NCI-H446 (cell line): ENCODE measurements at places on chromosomes 5 and 9.

DNA sequence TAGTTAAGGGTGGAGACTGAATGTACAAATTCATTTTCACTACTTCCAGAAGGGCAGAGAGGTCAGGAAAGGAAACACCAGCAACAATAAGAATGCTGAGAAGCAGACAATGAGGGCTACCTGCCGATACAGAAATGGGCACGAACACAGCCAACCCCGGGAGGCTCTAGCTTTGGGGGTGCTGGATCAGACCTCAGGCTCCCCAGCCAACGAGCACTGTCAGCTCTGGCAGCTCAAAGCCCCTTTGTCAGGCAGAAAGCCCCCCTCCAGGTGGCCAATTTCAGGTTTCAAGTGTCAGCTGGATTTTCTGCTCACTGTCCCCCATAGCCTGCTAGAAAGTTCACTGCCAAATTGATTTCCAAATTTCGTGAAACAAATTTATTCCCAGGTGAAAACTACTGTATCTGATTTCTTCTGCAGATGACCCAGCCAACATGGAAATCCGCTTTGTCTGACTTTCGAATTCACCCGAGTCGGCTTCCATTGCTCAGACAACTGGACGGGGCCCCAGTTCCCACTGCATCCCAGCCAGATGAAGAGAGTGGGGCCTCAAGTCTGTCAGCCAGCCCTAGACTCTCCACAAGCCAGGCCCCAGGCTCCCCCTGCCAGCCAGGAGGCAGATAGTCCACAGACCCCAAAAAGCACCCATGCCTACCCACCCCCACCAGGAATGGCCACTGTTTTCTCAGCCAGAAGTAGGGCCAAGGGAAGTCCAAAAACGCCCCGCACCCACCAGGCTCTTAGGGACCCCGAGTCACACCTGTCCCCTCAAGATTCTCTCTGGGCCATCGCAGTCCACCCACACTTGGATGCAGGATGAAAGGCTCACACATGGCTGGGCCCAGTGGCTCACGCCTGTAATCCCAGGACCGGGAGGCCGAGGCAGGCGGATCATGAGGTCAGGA, 96.5 kb upstream of the PHYKPL start:
- no peak for DNase-seq

- DNase-seq, result no peak
Measured at GRCh38 chr9:104009826-104010225, 84.3 kb upstream of the SMC2 start.

DNA sequence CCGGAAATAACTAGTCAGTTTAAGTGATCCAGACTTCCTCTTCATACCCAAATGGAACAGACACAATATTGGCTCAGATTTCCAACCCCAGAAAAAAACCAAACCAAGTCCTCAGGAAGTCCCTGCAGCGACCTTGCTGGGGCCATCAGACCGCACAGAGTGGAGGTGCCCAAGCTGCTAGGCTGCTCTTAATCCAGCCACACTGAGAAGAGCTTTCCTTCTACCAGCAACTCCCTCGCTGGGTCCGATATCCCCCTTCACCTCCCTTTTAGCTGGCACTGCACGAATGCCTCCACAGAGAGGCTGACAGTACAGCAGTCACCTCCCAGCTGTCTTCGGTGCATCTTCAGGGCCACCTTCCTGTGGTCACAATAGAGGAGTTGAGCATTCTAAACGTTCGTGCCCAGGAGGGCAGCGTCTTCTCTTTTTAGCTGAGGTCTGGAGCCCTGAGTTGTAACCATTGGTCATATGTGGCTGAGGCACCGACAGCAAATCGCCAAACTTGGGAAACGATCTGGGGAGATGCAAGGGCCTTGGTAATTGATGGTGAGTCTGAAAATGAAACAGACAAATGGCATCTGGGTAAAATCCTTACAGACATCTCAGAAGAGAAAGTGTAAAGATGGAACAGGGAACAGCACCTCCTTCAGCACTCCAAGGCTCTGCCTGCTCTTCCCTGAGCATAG, 5.7 kb downstream of the NAIF1 start:
- no peak for DNase-seq

DNA sequence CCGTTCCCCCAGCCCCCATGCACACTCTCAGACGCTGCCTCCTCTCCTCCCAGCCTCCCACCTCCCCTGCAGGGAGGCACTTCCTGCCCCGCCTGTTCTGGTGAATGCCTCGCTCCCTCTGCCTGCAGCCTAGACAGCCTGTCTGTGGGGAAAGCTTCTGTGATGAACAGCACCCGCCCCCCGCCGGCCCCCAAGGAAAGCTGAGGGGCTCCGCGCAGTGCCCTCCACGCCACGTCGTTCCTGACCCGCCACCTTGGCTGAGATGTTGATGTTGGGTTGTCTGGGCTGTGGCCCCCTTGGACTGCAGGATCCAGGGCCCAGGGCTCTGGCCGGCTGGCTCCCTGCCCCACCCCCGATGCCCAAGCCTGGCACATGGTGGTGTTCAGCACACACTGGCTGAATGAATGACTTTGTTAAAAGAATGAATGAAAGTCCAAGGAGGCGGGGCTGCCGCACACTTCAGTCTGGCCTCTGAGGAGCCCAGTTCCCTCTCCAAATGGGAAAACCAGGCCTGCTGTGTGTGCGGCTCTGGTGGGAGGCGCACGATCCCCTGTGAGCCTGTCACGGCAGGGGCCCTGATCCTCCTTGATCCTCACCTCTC, 2.1 kb upstream of the MYMK start:
- no peak for DNase-seq

- DNase-seq, result no peak
Measured at GRCh38 chr5:31197183-31197582, 3.7 kb downstream of the CDH6 start.

DNA sequence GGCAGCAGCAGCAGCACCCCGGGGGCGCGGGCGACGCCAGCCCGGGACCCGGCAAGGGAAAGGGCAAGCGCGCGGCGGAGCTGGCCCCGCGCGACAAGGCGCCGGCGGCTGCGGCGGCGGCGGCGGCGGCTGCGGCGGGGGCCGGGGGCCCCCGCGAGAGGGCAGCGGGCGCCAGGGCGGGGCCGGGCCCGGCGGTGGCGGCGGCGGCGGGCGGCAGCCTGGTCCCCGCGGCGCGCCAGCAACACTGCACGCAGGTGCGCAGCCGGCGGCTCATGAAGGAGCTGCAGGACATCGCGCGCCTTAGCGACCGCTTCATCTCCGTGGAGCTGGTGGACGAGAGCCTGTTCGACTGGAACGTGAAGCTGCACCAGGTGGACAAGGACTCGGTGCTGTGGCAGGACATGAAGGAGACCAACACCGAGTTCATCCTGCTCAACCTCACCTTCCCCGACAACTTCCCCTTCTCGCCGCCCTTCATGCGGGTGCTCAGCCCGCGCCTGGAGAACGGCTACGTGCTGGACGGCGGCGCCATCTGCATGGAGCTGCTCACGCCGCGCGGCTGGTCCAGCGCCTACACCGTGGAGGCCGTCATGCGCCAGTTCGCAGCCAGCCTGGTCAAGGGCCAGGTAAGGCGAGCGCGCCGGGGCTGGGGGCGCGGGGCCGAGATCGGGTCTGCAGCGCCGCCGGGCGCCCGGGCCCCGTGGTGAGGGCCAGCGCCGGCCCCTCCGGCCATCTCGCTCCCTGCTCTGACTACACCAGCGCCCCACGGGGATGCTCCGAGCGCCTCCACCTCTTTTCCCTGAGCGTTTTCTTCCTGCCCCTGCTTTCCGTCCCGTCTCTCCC, at the start of gene UBE2QL1:
Gene UBE2QL1 (plus strand): TSS at position 238 of the 843 bp plus-strand sequence. CDS start 35 bp downstream, at position 273.
- DNase-seq, result no peak

DNA sequence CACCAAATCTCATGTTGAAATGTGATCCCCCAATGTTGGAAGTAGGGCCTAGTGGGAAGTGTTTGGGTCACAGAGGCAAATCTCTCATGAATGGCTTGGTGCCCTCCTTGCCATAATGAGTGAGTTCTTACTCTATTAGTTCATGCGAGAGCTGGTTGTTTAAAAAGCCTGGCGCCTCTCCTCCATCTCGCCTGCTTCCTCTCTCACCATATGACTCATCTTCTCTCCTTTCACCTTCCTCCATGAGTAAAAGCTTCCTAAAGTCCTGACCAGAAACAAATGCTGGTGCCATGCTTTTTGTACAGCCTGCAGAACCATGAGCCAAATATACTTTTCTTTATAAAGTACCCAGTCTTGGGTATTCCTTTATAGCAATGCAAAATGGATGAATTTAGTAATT, 20.9 kb upstream of the ARHGAP26 start:
- DNase-seq, result no peak

GRCh38 chr9:93127395-93127911, 6.6 kb downstream of the NINJ1 start:
- DNase-seq, result no peak

- DNase-seq, result no peak
Measured at GRCh38 chr5:52896534-52897237, 92.5 kb upstream of the ITGA2 start.

- peak; percentile 10 for DNase-seq
Measured at GRCh38 chr9:119284118-119284517, 85.1 kb downstream of the BRINP1 start.

- no peak for DNase-seq
Measured at GRCh38 chr5:56088967-56089829, 94.4 kb upstream of the IL6ST start.

GRCh38 chr9:93686880-93687236, 110.5 kb downstream of the PHF2 start:
- DNase-seq, result no peak

GRCh38 chr9:16575142-16575985, 295.1 kb downstream of the BNC2 start:
- DNase-seq, result no peak

DNA sequence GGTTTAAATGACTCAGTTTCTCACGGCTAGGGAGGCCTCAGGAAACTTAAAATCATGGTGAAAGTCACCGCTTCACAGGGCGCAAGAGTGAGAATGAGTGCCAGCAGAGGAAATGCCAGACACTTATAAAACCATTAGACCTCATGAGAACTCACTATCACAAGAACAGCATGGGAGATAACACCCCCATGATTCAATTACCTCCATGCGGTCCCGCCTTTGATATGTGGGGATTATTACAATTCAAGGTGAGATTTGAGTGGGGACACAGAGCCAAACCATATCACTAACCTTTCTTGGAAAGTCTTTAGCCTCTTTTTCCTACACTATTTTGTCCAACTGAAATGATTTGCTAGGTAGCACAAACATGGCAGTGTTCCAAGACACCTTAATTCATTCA, 533.9 kb upstream of the NUDT12 start:
- DNase-seq, result no peak

DNA sequence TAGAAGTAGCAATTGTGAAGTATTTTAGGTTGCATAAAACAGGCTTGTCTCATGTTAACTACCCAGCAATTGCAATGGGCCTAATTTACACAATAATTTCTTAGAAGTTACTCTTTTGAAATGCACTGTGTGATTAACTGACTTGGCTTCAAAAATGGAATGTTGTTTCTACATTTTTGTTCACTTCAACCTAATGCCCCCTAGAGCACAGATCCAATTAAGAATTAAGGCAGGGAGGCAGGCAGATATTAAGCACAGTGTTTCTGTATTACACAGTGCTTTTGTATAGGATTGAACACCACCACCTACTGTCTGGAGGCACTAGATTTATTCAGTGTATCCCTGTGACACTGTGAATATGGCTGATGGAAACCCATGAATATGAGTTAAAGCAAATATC, 302.1 kb downstream of the FBXL17 start:
- DNase-seq, result no peak

GRCh38 chr5:82735160-82735789, 341.9 kb downstream of the TMEM167A start:
- no peak for DNase-seq

GRCh38 chr5:44536650-44537260, 147.5 kb upstream of the FGF10 start:
- peak; percentile 35 for DNase-seq

GRCh38 chr5:142915813-142916424, 145.7 kb downstream of the ARHGAP26 start:
- peak; percentile 17 for DNase-seq

DNA sequence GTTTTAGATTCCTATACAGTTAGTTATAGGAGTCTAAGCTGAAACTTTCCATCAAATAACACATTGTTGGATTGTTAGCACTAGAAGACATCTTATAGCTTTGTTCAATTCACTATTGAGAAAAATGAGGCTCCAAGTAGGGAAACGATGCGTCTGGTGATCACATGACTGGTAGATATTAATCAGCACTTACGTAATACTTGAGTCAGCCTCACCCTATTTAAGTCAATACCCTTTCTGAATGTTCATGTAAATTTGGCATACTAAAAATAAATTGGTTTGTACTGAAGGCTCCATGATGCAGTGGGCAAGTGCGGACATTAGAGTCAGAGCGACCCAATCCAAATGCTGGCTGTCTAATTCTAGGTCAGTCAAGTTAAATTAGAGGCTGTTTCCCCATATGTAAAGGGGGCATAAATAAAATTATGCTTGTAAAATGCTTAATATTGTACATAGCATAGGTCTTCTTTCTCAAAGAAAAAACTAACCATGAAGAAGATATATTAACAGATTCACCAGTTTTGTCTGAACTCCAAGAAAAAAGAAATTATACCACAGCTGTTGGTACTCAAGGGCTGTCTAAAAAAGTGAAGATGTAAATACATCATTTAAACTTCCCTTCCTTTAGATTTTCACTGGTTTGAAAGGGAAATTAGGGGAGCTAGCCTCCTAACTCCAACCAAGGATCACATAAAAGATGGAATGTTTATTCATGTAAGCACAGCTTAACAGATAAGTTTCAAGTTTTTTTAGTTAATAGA, 406.6 kb upstream of the TLE4 start:
- DNase-seq, result no peak

GRCh38 chr5:118095115-118095514, 893.2 kb downstream of the DTWD2 start:
- no peak for DNase-seq

- no peak for DNase-seq
Measured at GRCh38 chr9:24011881-24012280, 185.8 kb upstream of the ELAVL2 start.

DNA sequence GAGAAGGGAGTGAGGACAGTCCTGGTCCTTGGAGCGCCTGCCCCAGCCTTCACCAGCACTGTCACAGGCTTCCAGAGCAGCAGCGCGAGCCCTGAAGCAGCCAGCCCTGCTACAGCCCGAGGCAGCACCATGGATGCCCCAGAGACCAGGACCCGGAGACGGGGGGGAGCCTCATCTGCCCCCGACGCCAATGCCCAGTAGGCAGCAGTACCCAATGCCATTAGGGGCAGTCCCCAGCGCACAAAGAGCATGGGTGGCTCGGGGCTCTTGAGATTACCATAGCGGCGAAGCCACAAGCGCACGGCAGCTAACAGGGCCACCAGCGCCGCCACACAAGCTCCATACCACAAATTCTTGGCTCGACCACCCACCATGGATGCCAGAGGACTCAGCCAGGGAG, 4.9 kb downstream of the PIGO start:
- no peak for DNase-seq

GRCh38 chr9:132182314-132183091, 20.6 kb downstream of the NTNG2 start:
- DNase-seq, result peak; percentile 70

- no peak for DNase-seq
Measured at GRCh38 chr5:59038798-59039295, 456.0 kb downstream of the RAB3C start.

GRCh38 chr9:99029083-99029645, 75.7 kb upstream of the TGFBR1 start:
- DNase-seq, result no peak

DNA sequence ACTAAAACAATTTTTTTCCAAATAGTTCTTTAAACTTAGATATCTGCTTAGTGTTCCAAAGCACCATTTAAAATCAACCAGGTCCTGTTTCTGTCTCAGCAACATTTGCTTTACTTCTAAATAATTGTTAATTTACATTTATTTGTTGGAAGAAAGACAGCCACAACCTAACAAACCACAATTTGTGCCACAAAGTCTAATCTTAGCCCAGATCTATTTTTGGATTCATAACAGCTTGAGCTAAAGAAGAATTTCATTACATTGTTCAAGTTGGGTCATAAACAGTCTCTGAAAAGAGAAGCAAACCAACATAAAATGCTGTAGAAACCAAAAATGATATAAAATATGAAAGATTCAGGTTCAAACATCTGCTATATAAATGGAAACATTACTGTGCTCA, 24.4 kb downstream of the MLLT3 start:
- no peak for DNase-seq
